ENCODE measurements at places on chromosomes 1 and 21. TPM values are rescaled to one million over a fixed set of nuclear protein-coding genes. Genes with fewer than 3 reads are reported as not detected.

Gene OR2L2
- total RNA-seq = 0.73 TPM

- H3K27ac ChIP-seq = no peak overlapping the region
- no peaks in the 10 kb centered on the region for H3K36me3 ChIP-seq
- no peaks in the 10 kb centered on the region for H3K4me1 ChIP-seq
- no peak for DNase-seq
Observed at GRCh38 chr1:246153796-246154212, 353.3 kb downstream of the SMYD3 start.

GRCh38 chr1:18941221-18942141, 15.0 kb downstream of the IFFO2 start:
- peaks cover 21% of the 10 kb centered on the region for H3K4me1 ChIP-seq
- H3K27me3 ChIP-seq = no peaks in the 10 kb centered on the region
- peak overlapping the region; percentile 80 for H3K27ac ChIP-seq
- no peaks in the 10 kb centered on the region for H3K36me3 ChIP-seq

Gene CD34
- total RNA-seq = 15.7 TPM

DNA sequence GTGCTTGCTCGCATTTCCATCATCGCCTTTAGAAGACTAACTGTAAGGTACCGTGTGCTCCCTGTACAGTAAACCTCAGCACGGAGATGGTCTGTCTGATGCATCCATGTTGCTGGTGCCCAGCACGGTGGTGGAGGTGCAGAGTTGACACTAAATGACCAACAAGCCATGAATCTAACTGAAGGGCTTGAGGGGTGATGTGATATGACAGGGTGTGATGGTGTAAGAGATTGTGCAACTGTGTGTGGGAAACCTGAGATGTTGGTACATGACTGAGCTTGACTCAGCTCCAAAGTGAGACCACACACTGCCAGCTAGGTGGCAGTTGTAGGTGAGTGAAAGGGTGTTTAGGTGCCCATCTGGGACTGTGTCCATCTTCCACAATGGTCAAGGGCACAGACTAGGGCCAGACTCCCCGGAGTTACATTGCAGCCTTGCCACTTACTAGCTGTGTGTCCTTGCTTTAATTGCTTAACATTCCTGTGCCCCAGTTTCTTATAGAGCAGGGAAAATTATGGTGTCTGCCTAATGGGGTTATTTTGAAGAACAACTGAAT, 21.4 kb downstream of the SLC2A1 start:
- H3K4me1 ChIP-seq = peaks cover 56% of the 10 kb centered on the region
- H3K27me3 ChIP-seq = no peaks in the 10 kb centered on the region
- no peak overlapping the region for H3K4me3 ChIP-seq
- peak; percentile 34 for DNase-seq

- peak overlapping the region; percentile 69 for H3K27ac ChIP-seq
- no peak for DNase-seq
- no peaks in the 10 kb centered on the region for H3K27me3 ChIP-seq
Observed at GRCh38 chr1:210236386-210236839, 3.8 kb downstream of the SERTAD4 start.

Data from breast epithelium (tissue), 4 donors.